ENCODE measurements at places on chromosomes 4 and X.

DNA sequence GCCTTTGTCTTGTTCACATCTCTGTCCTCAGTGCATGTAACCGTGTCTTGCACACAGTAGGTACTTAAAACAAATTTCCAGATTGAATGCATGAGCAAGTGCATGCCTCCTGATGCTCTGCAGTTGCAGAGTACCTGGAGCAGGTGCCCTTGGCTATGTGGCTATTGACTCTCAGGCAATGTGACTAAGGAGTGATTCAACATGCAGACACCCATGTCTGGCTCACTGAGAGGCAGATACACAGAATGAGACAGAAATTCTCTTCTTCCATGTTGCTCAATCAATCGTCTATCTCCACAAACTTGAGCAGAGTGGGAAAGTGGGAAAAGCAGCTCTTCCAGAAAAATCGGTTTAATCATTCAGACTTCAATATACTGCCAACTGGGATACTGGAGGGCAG, 111.0 kb downstream of the CHRDL1 start:
- DNase-seq = peak; percentile 18

DNA sequence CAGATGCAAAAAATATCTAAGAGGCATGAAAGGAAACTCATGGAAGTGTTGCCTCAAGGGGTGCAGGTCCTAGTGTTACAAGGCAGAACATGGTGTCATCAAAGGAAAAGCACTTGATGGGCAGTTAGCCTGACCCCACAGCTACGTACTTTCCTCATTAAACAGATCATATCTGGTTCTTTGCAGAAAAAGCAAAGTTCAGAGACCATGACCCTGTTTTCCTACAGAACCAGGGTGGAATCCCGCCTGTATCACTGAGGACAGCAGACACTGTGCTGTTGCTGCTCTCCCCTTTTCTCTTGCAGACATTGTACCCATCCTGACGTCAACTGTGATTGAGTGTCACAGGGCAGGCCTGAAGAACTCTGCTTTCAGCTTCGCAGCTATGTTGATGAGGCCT, 91.7 kb downstream of the RFC1 start:
- DNase-seq = no peak

GRCh38 chr4:81460191-81460701, 11.5 kb downstream of the RASGEF1B start:
- DNase-seq = no peak

- DNase-seq = peak; percentile 36
Observed at GRCh38 chrX:85922821-85923220, 124.5 kb downstream of the CHM start.

GRCh38 chr4:25870081-25870480, 7.3 kb upstream of the SEL1L3 start:
- no peak for DNase-seq

- peak; percentile 61 for DNase-seq
Observed at GRCh38 chr4:15779306-15779705, 1.2 kb downstream of the CD38 start.

DNA sequence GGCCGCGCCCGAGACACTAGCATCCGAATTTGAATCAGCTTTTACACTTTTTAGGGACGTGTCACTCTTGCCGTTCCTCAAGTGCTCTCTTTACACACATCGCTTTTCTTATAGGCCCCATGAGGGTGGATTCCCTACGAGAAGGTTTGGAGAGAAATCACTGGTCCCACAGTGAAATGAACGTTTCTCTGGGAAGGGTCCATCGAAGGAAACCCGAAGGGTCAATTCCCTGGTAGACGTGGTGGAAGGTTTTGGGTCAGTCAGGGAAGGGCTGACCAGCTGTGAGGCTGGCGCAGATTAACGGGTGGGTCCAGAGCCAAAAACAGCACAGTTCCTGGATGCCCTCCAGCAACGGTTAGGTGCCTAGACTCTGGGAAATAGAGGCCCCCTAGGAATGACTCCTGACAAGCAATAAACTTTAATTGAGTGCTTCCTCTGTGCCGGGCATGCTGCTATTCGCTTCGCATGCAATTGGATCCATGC, 35.9 kb downstream of the ETDC start:
- DNase-seq = peak; percentile 84

Measured in M059J (cell line).